ENCODE measurements at places on chromosomes 4 and X.

GRCh38 chr4:52260514-52261210 lies 209.6 kb downstream of the SPATA18 start:
- peak; percentile 3 for DNase-seq

DNA sequence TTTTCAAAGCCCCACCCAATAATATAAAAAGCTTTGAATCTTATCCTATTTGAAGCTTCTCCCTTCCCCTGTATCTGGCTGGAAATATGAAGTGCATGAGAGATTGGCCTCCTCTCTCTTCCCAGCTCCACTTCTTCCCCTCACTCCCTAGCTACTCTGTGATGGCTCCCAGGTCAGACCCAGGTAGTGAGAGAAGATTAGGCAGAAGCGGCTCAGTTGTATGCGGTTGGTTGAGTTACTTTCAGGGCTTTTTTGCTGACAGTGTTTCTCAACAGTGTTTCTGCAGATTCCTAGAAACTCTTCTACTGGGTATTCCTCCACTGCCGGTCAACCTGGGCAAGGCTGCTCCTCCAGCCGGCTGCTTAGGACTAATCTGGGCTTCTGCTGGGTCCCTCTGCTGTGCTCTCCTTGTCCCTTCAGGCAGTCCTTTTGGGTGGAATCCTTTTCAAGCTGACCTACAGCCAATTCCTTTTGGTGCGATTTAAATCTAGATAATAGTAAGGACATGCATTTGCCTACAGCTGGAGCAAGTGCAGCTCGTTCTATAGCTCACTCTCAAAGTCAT lies 87.4 kb upstream of the SLC7A11 start:
- no peak for DNase-seq

DNA sequence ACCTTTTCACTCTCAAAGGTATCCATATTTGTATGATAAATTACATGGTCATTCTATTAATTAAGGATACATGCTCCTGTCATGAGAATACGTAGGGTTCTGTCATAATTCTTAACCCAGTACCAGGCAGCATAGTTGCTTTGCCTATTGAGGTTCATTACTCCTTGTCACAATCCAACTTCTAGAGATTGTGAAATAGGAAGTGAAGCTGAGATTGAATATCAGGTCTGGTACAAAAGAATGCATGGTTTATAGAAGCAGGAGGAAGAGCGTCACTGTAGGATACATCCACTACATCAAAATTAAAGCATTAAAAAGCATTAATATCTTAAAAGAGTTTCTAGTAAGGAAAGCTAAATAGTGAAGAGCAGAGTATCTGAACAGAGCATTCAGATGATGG lies 647.0 kb downstream of the IQCM start:
- no peak for DNase-seq

- DNase-seq: no peak
Observed at GRCh38 chr4:169661761-169662160, 41.4 kb downstream of the CLCN3 start.

GRCh38 chr4:143240939-143241679 lies 56.4 kb downstream of the USP38 start:
- no peak for DNase-seq

- no peak for DNase-seq
Observed at GRCh38 chr4:184453365-184454160, 20.8 kb downstream of the IRF2 start.

- DNase-seq: no peak
Observed at GRCh38 chr4:182286035-182286434, 42.8 kb downstream of the TENM3 start.

GRCh38 chrX:9595174-9595573 lies 130.3 kb downstream of the TBL1X start:
- no peak for DNase-seq

Measured in NCI-H146 (cell line).